ENCODE measurements at places on chromosomes 4 and X.

DNA sequence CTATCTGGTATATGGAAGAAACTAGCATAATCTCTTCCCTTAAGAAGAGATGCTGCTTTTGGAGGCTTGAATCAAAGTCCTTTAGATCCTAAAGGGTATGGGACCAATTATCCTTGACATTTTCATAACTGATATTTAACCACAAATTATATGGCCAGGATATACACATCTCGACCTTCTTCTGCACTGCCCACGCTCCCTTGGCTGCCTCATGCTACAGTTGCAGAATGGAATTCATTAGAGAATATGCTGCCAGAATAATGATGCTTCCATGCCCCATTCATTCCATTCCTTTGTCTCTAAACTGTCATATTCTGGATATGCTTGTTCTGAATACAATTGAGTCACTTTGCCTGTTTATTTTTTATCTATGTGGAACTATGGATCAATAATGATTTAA lies 157.1 kb upstream of the PACRGL start:
- no peak for DNase-seq

GRCh38 chrX:110173192-110174175 lies 144.4 kb downstream of the AMMECR1 start:
- no peak for DNase-seq

GRCh38 chr4:176838601-176839433 lies 46.1 kb upstream of the VEGFC start:
- peak; percentile 98 for DNase-seq

DNA sequence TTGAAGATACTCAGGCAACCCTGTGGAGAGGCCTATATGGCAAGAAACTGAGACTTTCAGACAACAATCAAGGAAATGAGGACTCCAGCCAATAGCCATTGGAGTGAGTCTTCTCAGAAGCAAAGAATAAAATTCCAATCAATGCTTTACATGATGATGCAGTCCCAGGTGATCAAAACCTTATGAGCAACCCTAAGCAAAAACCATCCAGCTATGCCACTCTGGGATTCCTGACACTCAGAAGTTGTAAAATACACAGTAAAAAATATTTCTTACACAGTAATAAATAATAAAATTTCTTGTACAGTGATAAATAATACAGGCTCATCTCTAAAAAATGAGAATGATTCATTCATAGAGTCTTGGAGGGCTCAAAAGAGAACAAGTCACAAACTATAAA lies 150.6 kb downstream of the IL15 start:
- DNase-seq, result peak; percentile 57

DNA sequence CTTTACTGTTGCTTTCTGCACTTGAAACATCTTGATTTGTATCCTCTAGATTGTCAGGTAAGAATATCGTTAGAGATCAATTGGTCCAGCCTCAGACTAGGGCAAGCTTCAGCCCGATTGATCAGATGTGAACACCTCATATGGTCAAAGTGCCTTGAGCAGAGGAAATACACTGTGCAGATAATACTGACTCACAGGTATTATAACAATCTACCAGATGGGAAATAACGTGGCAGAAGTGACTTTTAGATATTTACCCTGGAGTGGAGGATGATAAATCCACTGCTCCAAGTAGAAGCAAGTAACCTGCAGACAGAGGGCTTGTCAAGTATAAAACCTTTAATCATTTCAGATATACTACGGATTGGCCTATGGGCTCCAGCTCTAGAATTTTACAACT lies 17.9 kb downstream of the VEGFC start:
- no peak for DNase-seq

GRCh38 chr4:4735870-4736269 lies 123.6 kb upstream of the MSX1 start:
- DNase-seq, result no peak

GRCh38 chrX:5474282-5474681 lies 754.4 kb downstream of the NLGN4X start:
- DNase-seq, result no peak

DNA sequence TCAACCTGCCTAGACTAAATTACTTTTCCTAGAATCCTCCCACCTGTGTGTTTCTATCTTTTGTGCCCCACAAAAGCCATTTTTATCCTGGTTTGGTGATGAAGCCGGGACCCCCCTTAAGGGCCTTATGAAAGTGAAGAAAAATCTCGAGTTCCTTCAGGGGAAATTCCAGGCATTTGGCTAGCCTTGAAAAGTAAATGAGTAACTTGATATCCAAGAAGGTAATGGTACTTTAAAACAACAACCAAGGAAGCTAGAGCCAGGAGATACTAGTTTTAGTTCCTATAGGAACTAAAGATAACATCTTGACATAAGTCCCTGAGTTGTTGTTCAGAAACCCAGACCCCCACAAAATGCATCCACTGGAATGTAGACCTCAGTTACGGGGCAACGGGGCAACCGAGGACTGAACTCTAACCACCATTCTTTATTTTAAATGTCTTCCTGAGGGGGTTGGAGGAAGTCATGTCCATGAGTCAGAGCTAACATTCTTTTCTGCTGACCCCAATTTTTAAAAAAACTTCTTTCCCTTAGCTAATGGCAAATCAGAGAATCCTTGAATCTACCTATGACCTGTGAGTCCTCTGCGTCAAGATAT lies 73.9 kb downstream of the VCX3A start:
- no peak for DNase-seq

DNA sequence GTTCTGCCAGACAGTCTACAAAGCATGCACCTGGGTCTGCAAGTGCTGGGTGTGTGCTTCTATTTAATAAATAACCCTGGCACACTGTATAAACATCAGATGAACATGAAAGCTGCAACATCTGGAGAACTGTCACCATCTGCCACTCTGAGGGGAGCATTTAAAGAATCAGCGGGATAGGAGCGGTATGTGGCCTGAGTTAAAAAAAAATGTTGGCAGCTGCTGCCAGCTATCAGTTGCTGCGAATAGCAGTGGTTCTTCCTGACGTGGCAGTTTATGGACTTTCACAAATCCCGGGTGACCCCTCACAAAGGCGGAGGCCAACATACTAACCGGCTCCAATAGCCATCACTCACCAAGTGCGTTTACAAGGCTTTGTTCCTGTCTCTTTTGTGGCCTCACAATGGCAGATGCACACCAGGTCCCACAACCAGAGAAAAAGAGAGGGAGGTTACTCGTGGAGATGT lies 95.1 kb downstream of the RASL11B start:
- no peak for DNase-seq

DNA sequence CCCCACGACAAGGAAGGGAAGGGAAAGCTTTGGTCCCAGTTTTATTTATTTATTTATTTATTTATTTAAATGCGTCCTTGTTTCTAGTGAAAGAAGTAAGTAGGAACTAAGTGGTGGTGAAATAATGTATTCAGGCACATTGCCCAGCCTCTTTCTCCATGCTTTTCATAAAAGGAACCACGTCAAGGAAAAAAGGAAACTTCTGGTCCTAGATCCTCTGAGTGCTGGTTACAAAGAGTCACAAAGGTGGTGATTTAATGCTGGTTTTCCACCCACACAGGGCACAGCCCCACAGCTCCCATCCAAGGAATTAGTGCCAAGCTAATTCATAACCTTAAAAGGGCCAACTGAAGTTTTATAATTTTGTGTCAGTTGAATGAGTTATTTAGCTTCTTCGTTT lies 206.6 kb upstream of the GYPA start:
- DNase-seq, result no peak

GRCh38 chr4:145525291-145525740 lies 43.7 kb downstream of the SMAD1 start:
- no peak for DNase-seq

DNA sequence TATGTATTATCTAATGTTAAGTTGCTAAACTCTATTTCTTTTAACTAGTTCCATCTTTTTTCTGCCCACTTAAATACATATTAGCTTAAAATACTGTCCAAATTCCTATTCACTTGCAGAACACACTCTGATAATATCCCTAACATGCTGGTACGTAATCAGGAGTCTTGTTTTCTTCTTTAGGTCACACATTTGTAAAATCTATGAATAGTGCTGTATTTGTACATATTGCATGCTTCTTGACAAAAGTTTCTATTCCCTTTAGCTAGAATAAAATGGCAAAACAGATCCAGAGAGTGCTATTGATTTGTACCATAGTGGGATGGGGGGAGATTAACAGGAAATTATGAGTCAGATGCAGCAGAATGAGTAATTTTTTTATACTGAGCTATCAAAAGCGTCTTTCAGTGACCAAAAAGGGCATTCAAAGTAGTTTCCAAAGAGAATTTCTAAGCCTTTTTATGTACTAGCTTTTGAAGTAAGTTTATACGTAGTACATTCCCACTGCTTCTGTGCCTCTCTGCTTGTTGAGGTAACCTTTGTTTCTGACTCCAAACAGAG lies 126.5 kb downstream of the PTPN13 start:
- DNase-seq, result peak; percentile 17

- no peak for DNase-seq
Observed at GRCh38 chrX:150692831-150693724, at the start of gene MTMR1. Gene MTMR1 (plus strand): TSS chrX:150693396. CDS start chrX:150693531, 135 bp downstream.

DNA sequence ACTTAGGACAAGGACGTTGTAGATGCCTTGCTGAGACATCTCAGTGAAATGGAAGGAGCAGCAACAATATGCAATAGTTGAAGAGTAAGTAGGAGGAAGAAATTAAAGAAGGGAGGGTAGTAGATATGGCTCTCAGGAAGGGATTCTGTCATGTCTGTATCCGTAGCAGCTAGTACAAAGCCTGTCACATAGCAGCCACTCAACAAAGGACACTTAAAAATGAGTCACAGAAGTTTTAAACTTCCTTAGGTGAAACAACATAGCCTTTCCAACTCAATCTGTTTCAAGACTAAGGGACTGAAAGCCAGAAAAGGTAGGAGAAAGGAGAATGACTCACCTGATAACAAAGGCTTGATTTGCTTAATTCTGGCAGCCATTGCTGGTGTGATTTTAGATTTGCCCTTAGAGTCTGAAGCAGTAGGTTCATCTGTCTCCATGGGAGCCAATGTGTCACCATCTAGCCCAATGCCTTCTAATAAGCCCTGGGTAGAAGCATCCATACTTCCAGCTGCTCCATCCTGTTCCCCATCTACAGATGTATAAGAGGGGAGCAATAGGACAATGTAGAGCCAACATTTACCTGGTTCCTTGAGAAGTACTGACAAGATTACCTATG lies 86.6 kb downstream of the HUWE1 start:
- no peak for DNase-seq

GRCh38 chr4:6869944-6870343 lies 39.7 kb upstream of the TBC1D14 start:
- DNase-seq, result no peak

DNA sequence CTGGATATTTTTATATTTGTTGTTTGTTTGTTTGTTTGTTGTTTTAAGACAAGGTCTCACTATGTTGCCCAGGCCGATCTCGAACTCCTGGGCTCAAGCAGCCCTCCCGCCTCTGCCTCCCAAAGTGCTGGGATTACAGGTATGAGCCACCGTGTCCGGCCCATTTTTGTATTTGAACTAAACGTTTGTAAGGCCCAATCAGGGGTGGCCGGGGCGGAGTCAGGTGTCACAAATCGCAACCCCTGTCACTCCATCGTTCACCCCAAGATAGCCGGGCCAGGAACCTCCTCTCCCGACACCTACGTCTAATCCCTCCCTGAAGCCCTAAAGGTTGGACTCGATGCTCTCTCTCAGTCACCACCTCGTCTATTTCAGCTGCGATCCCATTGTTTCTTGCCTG lies 722 bp upstream of the EFHC2 start:
- no peak for DNase-seq

- no peak for DNase-seq
Observed at GRCh38 chrX:119145241-119145653, 17.6 kb upstream of the KIAA1210 start.

GRCh38 chrX:7225338-7225737 lies 77.4 kb upstream of the PUDP start:
- no peak for DNase-seq

- DNase-seq, result no peak
Observed at GRCh38 chr4:139674875-139675550, 9.4 kb downstream of the MGST2 start.

- no peak for DNase-seq
Observed at GRCh38 chrX:15750611-15751154, 12.6 kb downstream of the CA5B start.

DNA sequence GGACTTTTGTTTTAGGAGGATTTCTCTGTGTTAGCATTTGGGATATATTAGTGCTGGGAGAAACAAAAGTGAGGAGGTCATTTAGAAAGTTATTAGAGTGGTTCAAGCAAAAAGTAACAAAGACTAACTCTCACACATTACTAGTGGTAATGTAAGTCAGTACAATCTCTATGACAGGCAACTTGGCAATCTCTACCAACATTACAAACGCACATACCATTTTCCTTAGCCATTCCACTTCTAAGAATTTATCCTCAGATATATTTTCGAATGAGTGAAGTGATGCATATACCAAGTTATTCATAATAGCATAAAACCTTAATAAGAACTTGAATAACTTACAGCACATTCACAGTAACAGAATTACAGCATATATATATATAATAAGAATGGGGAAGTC lies 146.2 kb downstream of the PRSS12 start:
- DNase-seq, result no peak

- no peak for DNase-seq
Observed at GRCh38 chr4:133143775-133144430, 5.2 kb upstream of the PCDH10 start.

- DNase-seq, result no peak
Observed at GRCh38 chrX:67613366-67613765, 69.5 kb downstream of the AR start.

GRCh38 chr4:56158483-56158882 lies 209.7 kb downstream of the CEP135 start:
- DNase-seq, result no peak

DNA sequence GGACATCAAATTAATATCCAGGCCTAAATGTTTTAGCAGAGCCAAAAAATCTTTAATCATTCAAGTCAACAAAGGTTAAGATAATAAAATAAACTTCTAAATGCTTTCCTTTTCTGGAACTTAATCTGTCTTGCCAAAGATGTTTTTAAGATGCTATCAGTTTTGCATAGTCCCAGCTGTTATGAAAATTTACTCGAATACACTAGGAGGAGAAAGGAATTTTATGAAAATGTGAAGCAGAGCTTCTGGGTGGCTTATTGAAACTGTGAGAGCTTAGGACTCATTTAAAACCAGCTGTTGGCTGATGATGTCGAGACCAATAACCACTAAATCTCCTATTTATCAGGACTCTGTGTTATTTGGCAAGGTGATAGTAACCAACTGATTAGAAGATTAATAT lies 202.2 kb upstream of the ETNPPL start:
- DNase-seq, result no peak

- no peak for DNase-seq
Observed at GRCh38 chr4:120290553-120290952, 223.9 kb upstream of the MAD2L1 start.

GRCh38 chrX:111811831-111812230 lies 64.2 kb upstream of the TRPC5OS start:
- no peak for DNase-seq

GRCh38 chr4:30722359-30723200 lies 2.4 kb downstream of the PCDH7 start:
- no peak for DNase-seq

DNA sequence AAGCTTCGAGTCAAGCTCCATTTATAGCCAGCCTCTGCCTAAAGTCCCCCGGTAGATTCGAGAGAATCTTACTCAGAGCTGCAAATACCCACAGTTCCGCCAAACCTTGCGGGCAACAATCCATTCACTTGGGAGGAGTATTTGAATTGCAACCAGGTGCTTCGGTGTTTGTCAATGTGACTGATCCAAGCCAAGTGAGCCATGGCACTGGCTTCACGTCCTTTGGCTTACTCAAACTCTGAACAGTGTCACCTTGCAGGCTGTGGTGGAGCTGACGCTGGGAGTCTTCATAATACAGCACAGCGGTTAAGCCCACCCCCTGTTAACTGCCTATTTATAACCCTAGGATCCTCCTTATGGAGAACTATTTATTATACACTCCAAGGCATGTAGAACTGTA lies 11.2 kb downstream of the CD40LG start:
- no peak for DNase-seq
